ENCODE measurements at places on chromosomes 7 and 10.

GRCh38 chr10:49534670-49535381 is 4.1 kb downstream of the ERCC6 start:
- no peak for DNase-seq

DNA sequence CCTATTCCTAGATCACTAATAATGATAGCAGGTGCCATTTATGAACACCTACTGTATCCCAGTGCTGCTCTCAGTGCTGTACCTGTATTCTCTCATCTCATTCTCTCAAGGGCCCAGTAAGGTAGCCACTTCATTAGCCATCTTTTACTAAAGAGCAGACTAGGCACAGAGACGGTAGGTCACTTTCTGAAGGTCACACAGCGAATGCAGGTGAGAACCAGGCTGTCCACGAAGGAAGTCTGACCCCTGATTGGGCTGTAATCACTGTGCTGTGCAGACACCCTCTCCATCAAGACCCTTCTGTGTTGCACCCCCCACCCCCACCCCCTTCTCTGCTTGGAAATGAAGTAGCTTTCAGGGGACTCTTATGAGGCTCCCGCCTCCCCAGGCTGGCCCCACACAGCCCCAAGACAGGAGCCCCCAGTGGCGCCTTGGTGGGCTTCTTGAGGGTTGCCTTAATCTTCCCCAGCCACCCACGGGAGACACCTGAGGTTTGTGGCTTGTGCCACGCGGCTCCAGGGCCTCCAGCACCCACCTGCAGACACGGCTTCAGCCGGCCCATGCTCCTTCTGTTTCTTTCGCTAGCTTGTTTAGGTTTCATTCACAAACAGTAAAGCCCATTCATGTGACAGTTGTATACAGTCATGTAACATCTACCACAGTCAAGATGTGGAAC is 81.7 kb upstream of the FAM20C start:
- no peak for DNase-seq

DNA sequence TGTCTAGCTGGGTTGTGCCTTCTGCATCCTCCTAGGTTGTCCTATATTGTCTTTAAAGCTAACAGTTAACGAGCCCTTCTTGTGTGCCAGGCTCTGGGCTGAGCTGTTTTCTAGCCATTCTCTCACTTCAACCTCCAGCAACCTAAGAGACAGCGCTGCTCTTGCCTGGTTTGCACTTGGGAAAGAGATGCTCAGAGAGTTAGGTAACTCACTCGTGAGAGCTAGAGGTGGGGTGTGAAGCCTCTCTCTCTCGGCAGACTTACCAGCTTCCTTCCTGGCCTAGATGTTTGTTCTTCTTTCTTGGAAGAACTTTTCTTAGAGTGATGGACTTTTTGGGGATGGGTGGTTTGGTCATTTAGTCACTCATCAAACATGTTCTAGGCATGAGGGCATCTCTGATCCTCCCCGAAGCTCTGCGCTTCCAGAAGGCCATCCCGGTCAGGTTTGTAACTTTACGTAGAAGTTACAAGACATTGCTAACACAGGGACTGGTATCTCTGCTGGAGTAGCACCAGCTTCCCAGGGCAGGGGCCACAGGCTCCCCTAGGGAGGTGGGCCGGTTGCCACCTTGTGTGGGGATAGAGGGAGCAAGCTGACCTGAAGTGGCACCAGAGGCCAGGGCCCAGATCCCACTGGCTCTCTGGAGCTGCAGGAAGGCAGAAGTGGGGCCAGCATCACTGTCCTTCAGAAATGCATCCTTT is 14.3 kb downstream of the TSPAN15 start:
- no peak for DNase-seq

DNA sequence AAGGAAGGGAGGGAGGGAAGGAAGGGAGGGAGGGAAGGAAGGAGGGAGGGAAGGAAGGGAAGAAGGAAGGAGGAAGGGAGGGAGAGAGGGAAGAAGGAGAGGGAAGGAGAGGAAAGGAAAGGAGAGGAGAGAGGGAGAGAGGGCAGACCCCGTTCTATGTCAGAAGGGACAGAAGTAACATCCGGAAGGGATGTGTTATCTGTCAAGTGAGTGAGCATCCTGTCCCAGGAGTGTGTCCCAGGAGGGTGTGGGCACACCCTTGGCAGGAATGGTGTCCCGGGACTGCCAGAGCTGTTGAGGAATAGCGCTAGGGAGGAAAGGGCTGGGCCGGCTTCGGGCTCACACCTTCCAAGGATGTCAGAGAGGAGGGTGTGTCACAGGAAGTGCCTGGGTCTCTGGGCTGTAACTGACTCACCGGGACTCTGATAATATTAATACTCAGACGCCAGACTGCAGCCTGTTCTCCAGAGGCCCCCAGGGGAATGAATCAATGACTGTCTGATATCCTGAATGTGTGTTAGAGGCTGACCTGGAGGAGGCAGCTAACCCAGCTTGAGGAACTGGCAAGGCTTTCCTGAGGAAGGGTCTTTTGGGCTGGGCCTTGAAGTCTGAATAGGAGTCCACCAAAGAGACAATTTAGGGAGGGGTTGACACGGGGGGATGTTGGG is 125.6 kb upstream of the TNRC18 start:
- DNase-seq: peak; percentile 39

DNA sequence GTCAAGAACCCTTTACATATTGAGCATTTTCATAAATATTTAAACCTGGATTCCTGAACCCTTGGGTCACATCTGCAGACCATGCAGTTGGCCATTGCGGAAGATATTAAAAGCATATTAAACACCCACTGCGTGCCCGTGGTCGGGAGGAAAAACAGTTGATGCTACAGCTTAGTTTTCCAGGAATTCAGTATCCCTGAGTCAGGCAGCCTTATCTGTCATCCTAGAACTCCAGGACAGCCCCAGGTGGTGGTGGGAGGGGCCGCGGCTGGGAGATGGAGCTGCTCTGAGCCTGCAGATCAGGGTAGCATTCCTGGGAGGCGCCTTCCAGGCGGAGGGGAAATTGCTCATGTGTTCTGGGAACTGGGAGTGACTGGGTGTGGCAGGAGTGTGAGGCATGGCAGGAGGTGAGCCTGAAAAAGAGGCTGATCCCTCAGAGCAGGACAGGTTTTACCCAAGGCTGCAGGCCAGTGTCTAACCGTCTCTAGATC is 222.9 kb upstream of the SH2B2 start:
- DNase-seq: no peak

DNA sequence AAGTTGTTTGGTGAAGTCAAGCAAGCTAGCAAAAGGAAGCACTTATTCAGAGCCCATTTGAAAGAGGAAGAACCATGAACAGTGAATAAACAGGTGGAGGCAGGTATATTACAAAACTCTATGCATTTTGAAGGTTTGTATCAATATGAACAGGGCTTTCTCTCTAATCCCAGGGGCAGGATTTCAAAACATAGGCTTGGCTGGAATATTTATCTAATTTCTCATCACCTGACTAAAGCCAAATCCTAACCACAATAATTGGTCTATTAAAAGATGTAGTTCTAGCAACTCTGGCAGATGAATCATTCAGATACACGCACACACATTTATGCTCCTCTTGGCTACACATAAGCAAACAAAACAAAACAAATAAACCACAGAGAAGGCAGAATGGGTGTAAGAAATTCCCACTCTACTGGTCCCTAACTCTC is 554.4 kb downstream of the INHBA start:
- DNase-seq: no peak

DNA sequence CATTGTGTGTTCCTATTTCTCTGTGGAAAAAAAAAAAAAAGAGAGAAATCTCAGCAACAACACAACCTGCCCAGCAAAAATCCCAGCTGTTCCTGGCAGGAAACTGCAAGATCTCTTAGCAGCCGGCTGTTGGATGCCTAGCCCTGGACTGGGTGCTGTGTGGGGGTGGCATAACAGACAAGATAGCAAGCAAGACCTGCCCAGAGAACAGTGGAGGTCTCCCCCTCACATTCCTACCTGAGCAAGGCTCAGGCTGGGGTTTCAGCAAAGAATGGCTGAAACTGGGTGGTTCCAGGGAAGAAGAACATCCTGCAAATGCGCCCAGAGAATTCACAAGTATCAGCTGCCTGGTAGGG is 248.8 kb upstream of the ZMIZ1 start:
- no peak for DNase-seq

GRCh38 chr10:57624066-57624465 is 643.6 kb downstream of the IPMK start:
- DNase-seq: no peak

All from A673 (cell line).